ENCODE measurements at places on chromosomes 11 and 22. TPM values are rescaled to one million over a fixed set of nuclear protein-coding genes. Genes with fewer than 3 reads are reported as not detected.

DNA sequence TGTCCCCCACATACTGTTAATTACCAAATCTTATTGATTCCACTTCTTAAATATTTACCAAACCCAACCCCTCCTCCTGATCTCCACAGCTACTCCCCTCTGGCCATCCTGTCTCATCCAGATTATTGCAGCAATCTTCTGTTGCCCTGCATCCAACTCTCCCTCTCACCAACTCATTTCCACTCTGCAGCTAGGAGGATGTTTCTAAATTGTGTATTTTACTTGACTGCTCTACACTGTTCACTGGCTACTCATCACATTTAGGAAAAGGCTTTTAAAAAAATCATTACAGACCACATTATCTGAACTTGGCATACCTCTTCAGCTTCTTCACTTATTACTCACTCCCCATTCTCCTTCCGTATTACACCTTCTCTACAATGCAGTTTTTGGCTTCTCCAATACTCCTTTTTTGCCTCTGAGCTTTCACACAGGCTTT, 117.9 kb downstream of the ATG16L2 start:
- H3K4me3 ChIP-seq = no peak overlapping the region
- no peaks in the 10 kb centered on the region for H3K4me1 ChIP-seq
- H3K36me3 ChIP-seq = no peaks in the 10 kb centered on the region
- DNase-seq = no peak
- no peaks in the 10 kb centered on the region for H3K27me3 ChIP-seq

- H3K36me3 ChIP-seq = peaks cover 26% of the 10 kb centered on the region
- peaks cover 9% of the 10 kb centered on the region for H3K27me3 ChIP-seq
- H3K4me1 ChIP-seq = peaks cover 4% of the 10 kb centered on the region
- H3K27ac ChIP-seq = no peak overlapping the region
These were observed 148.4 kb downstream of the ME3 start for GRCh38 chr11:86523738-86524619.

GRCh38 chr22:41573677-41574076, 12.9 kb downstream of the CSDC2 start:
- no peak overlapping the region for H3K4me3 ChIP-seq
- no peak for DNase-seq
- no peaks in the 10 kb centered on the region for H3K36me3 ChIP-seq
- H3K4me1 ChIP-seq = no peaks in the 10 kb centered on the region
- H3K27me3 ChIP-seq = no peaks in the 10 kb centered on the region

DNA sequence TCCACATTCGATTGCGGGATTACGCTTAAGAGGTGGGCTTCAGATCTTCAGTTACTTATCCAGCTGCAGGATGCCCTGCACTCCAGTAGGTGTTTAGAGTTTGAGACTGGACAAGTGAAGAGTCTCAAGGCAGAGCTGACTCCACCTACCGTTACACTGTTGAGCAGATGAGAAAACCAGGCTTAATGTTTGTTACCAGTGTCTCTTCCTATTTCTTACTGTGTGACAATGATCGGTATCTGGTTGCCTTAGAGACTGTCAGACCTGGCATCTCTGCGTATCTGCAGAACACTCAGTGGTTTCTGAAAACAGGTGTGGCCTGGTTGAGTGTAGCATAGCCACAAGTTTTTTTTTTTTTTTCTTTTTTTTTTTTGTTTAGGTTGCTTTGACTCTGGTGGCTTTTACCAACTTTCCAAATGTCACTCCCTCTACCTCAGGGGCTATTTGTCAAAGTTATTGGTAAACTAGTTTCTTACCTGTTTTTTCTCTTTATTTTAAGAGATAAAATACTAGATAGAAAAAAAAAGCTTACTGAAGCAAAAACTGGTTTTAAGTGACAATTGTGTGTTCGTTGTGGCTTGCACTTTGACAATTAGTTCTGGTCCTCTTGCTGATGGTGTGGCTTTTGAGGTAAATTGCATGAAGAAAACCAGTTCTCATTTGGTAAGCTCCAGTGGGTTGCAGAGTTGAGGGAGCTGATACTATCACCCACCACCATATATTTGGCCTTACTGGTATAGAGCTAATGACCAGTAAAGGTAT, 284.8 kb downstream of the ETS1 start:
- H3K36me3 ChIP-seq = peaks cover 20% of the 10 kb centered on the region
- H3K4me1 ChIP-seq = peaks cover 78% of the 10 kb centered on the region
- DNase-seq = peak; percentile 57
- H3K27ac ChIP-seq = peak overlapping the region; percentile 87
- H3K4me3 ChIP-seq = peak overlapping the region; percentile 83

DNA sequence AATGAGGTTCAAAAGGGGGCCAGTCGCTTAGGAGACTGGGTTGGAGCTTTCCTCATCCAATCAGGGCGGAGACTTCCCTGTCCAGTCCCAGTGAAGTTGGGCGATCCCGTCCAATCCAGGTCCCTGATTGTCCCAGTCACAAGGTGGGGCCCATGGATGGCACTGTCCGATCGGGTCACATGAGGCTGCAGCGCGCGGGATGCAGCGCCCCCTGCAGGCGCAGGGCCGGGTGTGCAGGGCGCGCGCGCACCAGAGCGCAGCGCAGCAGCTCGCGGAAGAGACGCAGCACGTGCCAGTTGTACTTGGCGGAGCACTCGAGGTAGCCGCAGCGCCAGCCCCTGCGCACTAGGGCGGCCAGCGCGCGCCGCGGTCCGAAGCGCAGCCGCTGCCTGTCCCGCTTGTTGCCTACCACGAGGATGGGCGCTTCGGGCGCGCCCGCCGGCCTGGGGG, 2.3 kb downstream of the RASL10A start:
- no peak overlapping the region for H3K27ac ChIP-seq
- H3K27me3 ChIP-seq = peaks cover 47% of the 10 kb centered on the region
- H3K4me1 ChIP-seq = peaks cover 26% of the 10 kb centered on the region
- H3K4me3 ChIP-seq = no peak overlapping the region
- no peaks in the 10 kb centered on the region for H3K36me3 ChIP-seq

GRCh38 chr11:7612056-7612660, 61.1 kb downstream of the CYB5R2 start:
- H3K27ac ChIP-seq = no peak overlapping the region
- H3K36me3 ChIP-seq = peaks cover 5% of the 10 kb centered on the region

DNA sequence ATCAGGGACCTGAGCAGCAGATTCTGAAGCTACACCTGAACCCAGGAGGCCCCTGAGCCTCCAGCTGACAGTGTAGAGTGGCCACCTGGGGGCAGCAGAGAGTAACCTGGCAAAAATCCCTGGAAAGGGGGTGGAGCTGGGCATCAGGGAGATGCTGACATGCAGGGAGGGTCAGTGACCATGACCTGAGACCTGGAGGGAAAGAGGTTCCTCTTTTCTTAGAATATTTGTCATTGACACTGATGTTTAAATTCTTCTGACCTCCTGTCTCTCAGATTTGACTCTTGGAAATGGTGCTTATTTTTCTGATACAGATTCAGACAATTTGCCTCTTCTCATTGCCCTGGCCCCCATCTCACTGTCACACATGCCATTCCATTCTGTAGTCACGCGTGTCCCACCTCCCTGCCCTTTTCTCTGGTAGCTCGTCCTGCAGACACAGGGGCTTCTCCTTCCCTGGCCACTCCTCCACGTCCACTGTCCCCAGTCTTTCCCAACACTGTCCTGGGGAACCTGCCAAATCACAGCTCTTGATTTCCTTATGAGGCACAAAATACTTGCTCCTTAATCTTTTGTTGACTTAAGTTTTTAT, 117.2 kb upstream of the IGLL5 start:
- no peak overlapping the region for H3K4me3 ChIP-seq
- H3K27ac ChIP-seq = no peak overlapping the region
- DNase-seq = peak; percentile 31
- peaks cover 15% of the 10 kb centered on the region for H3K27me3 ChIP-seq
- no peaks in the 10 kb centered on the region for H3K36me3 ChIP-seq

The C11orf91 gene
- 0.28 TPM for total RNA-seq

- H3K4me1 ChIP-seq = no peaks in the 10 kb centered on the region
- no peak overlapping the region for H3K27ac ChIP-seq
- no peak for DNase-seq
- H3K27me3 ChIP-seq = no peaks in the 10 kb centered on the region
These were observed 25.8 kb downstream of the ZC3H7B start for GRCh38 chr22:41327124-41327523.

The CCDC116 gene
- 0.29 TPM for total RNA-seq

- no peak overlapping the region for H3K27ac ChIP-seq
- no peaks in the 10 kb centered on the region for H3K36me3 ChIP-seq
- H3K4me3 ChIP-seq = no peak overlapping the region
- H3K27me3 ChIP-seq = no peaks in the 10 kb centered on the region
- peaks cover 2% of the 10 kb centered on the region for H3K4me1 ChIP-seq
- DNase-seq = no peak
These were observed 84.7 kb downstream of the DGCR2 start for GRCh38 chr22:19037282-19038163.

DNA sequence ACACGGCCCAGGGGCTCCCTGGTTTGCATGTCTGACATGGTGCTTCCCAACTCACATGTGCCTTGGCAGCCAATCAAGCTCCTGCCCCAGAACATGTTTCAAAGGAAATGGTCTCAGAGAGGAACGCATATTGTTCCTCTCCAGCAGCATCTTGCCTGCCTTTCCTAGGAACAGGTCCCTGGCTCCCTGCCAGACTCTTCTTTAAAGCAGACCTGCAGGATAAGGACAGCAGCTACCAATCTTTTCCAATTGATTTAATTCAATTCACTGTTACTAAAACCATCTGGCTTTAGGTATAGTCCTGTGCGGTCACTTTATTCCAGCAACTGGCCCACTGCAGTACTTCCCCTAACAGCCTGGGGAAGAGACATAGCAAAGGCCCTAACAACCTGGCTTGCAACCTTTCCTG, 79.9 kb downstream of the AMBRA1 start:
- peaks cover 3% of the 10 kb centered on the region for H3K36me3 ChIP-seq
- peaks cover 3% of the 10 kb centered on the region for H3K4me1 ChIP-seq
- H3K27me3 ChIP-seq = no peaks in the 10 kb centered on the region

The RPS6KB2 gene
- 64.9 TPM for total RNA-seq

DNA sequence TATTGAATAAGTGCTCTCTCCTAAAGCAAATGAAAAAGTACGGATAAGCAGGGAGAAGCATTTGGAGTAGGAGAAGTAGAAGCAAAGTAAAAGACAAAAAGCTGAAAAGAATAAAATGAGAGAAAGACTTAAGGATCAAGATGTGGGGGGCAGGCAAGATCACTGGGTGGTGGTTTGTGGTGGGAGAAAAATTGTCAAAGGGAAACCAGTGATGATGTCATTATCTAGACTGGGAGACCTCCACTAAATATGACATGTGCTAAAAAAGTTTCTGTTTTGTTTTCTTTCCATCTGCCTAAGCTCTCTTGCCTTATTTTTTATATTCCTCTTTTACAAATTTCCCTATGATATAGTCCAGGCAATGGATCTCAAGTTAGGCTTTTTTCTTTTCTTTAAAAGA, 14.8 kb upstream of the MAML2 start:
- H3K27me3 ChIP-seq = no peaks in the 10 kb centered on the region
- peaks cover 28% of the 10 kb centered on the region for H3K36me3 ChIP-seq
- peaks cover 29% of the 10 kb centered on the region for H3K4me1 ChIP-seq
- peak; percentile 31 for DNase-seq
- H3K27ac ChIP-seq = peak overlapping the region; percentile 86

GRCh38 chr11:36558571-36559413, 9.0 kb upstream of the RAG1 start:
- peak overlapping the region; percentile 76 for H3K27ac ChIP-seq
- peak overlapping the region; percentile 30 for H3K4me3 ChIP-seq
- no peak for DNase-seq
- peaks cover 18% of the 10 kb centered on the region for H3K4me1 ChIP-seq

The INTS4 gene
- total RNA-seq = 45.2 TPM

DNA sequence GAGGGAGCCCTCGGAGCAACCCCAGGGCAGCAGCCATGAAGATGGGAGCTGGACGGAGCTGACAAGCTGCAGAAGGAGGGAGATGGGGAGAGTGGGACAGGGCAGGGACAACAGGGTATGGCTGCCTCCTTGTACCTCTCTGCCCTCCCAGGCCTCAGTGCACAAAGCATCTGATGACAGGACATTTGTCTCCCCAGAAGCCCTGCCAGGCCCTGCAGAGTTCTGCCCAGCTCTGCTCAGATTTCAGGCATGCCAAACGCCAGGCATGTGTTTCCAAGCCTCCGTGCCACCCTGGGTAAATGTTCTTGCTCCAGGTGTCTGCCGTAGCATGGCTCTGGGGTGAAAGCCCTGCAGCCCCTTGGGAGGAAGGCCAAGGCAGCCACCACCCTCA, 1.1 kb upstream of the IFITM10 start:
- peaks cover 36% of the 10 kb centered on the region for H3K4me1 ChIP-seq
- H3K27me3 ChIP-seq = peaks cover 25% of the 10 kb centered on the region
- H3K4me3 ChIP-seq = no peak overlapping the region
- no peak for DNase-seq

- H3K4me1 ChIP-seq = no peaks in the 10 kb centered on the region
- peaks cover 10% of the 10 kb centered on the region for H3K27me3 ChIP-seq
- no peak overlapping the region for H3K4me3 ChIP-seq
- H3K27ac ChIP-seq = no peak overlapping the region
- no peak for DNase-seq
These were observed 4.8 kb upstream of the SAA2 start for GRCh38 chr11:18253233-18253632.

GRCh38 chr11:132490978-132491377, 1041.3 kb downstream of the OPCML start:
- no peaks in the 10 kb centered on the region for H3K4me1 ChIP-seq
- no peak overlapping the region for H3K4me3 ChIP-seq
- DNase-seq = no peak
- peaks cover 4% of the 10 kb centered on the region for H3K36me3 ChIP-seq
- no peak overlapping the region for H3K27ac ChIP-seq

The FKBP2 gene
- total RNA-seq = 21.9 TPM

- no peak for DNase-seq
- H3K27ac ChIP-seq = no peak overlapping the region
- H3K4me1 ChIP-seq = no peaks in the 10 kb centered on the region
- H3K27me3 ChIP-seq = no peaks in the 10 kb centered on the region
- no peak overlapping the region for H3K4me3 ChIP-seq
- no peaks in the 10 kb centered on the region for H3K36me3 ChIP-seq
These were observed 132.1 kb upstream of the DDI1 start for GRCh38 chr11:103904324-103904667.

GRCh38 chr11:114311946-114312345, 15.7 kb downstream of the NNMT start:
- no peak overlapping the region for H3K4me3 ChIP-seq
- peaks cover 42% of the 10 kb centered on the region for H3K27me3 ChIP-seq
- no peak overlapping the region for H3K27ac ChIP-seq
- no peak for DNase-seq

DNA sequence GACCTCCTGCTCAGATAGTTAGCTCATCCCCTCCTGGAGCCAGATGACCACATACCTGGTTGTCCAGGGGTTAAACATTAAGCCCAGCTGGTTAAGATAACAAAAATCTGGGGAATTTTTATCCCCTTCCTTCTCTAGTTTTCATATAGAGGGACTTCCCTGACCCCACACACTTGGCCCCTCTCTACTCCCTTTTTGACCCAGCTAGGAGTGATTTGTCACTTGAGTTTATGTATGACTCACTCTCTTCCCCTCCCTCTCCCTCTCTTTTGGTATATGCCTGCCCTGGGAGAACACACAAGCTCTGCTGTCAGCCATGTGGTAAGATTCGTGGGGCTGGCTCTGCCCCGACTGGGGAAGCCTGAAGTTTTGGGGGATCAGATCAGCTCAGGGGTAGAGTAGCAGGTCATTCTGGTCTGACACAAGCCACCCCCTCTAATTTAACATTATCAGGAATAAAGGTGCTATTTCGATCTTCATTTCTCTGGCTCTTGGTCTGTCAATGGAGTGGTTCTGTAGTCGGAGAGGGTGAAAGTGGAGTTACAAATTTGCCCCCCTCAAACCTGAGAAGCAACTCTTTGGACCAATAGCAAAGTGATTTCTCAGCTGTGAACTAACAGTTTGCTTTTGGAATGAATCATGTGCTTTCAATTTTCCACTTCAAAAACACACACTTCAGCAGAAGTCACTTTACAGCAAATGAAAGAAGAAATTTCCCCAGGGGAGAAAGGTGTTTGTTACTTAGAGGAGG, 415.3 kb upstream of the CADM1 start:
- peaks cover 9% of the 10 kb centered on the region for H3K4me1 ChIP-seq
- H3K36me3 ChIP-seq = no peaks in the 10 kb centered on the region
- no peak for DNase-seq
- H3K27ac ChIP-seq = peak overlapping the region; percentile 82
- H3K4me3 ChIP-seq = no peak overlapping the region

Measured in activated naive CD8-positive, alpha-beta T cell treated with anti-CD3 and anti-CD28 coated beads for 36 hours (primary cell).